ENCODE measurements at places on chromosomes 3 and 15. TPM values are rescaled to one million over a fixed set of nuclear protein-coding genes. Genes with fewer than 3 reads are reported as not detected.

DNA sequence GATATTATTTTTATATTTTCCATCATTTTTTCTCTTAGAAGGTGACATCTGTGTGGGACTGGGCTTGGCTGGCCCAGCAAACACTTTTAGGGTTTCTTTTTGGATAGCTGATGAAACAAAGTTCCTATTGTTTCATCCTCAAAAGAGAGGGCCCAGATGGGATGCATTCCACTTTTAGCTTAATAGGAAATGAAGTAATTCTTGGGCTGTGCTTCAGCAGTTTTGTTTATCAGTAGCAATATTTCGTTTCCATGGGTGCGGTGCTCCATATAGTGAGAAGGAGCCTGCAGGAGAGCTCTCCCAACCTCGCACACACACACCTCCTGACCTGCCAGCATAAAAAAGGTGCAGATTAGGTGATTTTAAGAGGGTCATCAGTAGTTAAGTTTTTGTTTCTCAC is 147.5 kb downstream of the AKAP13 start:
- DNase-seq, result peak; percentile 29

- no peak for DNase-seq
Measured at GRCh38 chr3:129379582-129380358, 48.7 kb downstream of the EFCAB12 start.

GRCh38 chr3:16550305-16550675 is 36.8 kb upstream of the RFTN1 start:
- no peak for DNase-seq

- no peak for DNase-seq
Measured at GRCh38 chr3:3689601-3690375, 109.4 kb upstream of the LRRN1 start.

GRCh38 chr3:175107231-175107630 is 248.1 kb downstream of the NAALADL2 start:
- DNase-seq, result no peak

GRCh38 chr3:156691920-156692319 is 17.5 kb downstream of the TIPARP start:
- no peak for DNase-seq

DNA sequence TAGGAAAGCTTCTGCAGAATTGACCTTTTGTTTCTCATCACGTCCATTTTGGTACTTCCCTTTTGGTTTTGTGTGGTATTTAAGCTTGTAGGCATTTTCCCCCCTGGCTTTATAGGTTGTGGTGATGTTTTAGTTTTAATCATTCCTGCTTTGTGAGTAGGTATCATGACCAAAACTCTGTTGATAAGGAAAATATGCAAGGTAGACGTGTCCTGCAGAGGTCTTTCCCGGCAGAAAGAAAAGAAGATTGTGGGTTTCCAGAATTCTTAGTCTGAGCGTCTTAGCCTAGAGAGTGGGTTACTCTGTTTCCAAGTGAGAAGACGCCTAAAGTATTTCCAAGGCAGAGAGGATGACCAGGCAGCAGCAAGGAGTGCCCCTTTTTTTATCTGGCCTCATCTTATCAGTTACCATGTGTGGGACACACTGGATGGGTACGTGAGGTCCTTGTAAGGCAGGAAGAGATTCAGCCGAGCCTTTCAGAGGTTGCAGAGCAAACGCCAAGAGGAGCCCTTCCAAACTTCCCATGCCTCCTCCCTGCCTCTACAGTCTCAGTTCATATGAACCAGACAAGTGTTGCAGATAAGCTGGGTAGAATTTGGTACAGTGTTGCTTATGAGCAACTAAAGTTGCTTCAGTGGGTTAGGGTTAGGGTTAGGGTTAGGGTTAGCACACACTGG is 58.8 kb downstream of the ARNT2 start:
- DNase-seq, result no peak

GRCh38 chr3:57951066-57951882 is 56.9 kb upstream of the FLNB start:
- DNase-seq, result peak; percentile 85

DNA sequence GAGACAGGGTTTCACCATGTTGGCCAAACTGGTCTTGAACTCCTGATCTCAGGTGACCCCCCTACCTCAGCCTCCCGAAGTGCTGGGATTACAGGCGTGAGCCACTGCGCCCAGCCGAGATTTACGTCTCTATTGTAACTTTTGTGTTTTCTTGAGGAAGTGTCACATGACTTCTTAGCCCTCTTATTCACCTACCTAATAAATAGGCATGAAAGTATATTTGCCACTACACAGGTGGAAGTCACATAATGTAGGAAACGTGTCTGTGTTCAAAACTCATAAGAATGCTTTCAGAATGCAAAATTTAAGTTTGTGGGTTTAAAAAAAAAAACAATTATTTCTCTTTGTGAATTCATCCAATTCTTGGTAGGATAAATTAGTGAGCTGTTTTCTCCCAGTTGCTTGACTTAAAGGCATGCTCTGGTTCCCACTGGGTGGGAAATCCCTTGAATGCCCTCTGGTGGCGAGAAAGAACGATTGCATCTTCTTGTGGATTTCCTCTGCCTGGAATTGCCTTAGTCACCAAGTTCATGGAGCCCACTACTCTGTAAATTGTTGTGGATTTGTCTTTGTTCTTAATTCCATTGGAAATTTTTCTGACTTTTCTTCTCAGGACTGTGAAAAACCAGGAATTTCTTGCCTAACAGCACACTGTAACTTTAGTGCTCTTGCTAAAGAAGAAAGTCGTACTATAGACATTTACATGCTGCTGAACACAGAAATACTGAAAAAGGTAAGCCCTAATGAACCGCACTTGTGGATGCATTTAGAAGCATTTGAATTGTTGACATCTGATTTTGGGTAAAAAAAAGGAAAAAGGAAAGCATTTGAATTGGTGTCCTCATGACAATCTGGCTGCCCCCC is 82.2 kb upstream of the CTDSPL start:
- no peak for DNase-seq

DNA sequence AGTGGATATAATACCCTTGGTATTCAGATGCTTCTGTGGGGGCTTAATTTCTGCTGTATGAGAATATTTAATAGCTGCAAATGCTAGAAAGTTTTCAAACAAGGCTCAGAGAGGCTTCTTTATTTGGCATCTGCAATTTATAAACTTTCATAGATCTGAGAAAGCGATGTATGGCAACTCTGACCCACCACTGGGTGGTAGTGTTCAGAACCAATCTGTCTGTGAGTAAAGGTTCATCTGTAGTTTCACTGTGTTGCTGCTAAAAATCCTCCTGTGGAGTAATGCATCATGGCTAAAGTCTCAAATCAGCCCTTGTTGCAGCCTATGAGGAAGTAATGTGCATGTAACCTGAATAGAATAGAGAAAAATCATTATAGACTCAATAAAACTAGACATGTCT is 47.4 kb downstream of the CLSTN2 start:
- DNase-seq, result no peak

GRCh38 chr15:60471314-60471713 is 7.6 kb downstream of the ICE2 start:
- DNase-seq, result no peak

DNA sequence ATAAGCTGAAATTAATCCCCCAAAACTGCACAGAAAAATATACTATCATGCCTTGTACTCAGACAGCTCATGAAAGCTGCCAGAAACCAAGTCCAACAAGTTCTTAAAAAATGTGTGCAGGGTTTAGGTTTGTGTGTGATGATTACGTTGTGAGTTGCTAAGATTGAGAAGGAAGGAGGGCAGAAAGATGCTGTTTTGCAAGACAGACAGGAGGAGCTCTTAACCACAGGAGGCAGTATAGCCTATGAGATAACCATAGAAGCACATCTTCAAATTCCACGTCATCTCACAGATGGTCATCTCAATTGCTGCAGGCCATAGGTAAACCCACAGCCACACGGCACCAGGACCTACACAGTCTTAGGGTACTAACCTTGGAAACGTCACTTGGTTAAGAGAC is 191.9 kb downstream of the STT3B start:
- DNase-seq, result no peak

DNA sequence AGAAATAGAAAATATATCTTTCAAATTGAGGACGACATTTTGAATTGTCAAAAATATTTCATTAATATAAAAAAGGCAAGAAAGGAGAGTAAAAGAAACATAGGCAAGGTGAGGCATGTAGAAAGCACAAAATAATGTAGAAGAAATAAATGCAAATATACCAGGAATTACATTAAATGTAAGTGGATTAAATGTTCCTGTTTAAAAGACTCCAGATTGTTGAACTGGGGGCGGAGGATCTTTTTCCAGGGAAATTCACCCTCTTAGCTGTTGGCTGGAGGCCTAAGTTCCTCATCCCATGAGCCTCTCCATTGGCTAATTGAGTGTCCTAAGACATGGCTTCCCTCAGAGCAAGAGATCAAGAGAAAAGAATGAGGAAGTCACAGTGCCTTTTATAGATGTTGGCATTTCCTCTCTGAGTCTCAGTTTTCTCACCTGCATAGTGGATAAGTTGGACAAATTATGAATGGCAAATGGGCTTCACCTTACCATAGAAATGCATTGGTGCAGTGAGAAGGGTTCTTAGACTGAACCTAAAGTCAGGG is 147.4 kb upstream of the SMAD3 start:
- DNase-seq, result no peak

GRCh38 chr3:10157031-10157430 is 7.7 kb upstream of the IRAK2 start:
- no peak for DNase-seq

DNA sequence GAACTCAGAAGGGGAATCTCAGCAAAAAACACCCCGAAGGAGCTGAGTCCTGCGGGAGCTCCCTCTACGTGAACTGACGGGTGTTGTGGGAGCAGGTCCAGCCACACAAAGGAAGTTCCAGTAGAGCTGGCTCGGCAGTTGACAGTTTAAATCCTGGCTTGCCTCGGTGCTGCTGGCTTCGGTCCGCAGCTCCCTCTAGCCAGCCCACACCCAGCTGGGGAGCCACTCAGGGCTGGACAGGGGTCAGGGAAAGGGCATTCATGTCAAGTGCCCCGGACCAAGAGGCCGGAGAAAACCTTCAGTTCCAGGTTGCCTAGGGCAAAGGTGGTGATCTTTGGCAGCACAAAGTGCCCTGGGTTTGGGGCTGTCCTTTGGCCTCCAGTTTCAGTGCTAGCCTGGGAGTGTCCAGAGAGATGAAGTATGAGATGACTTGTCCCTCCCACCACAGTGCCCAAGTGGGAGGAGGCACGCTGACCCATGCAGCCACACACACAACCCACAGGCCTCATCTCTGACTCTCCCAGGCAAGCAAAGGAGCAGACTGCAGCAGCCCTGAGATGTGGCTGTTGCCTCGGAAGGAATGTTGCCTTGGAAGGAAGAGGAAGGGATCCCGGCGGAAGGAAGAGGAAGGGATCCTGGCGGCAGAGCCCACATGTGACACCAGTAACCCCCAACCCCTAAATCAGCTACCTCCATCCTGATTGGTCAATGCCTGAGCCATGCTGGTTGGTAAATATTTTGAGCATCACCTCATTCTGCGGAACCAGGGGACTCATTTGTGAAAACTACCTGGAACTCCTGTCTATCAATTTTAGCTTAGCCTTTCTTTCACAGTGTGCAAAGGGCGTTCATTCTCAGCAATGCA is 13.9 kb upstream of the ANPEP start:
- peak; percentile 64 for DNase-seq

The PTPRG gene
- total RNA-seq, result 37.6 TPM

The LMCD1 gene
- total RNA-seq, result 52.9 TPM

The SHC4 gene
- total RNA-seq, result 1.8 TPM

The CTXN2 gene
- total RNA-seq, result not detected

The CD80 gene
- total RNA-seq, result 0.10 TPM

The FBXL2 gene
- total RNA-seq, result 1.9 TPM

The SLC6A1 gene
- 1.2 TPM for total RNA-seq

The NUP210 gene
- total RNA-seq, result 2.8 TPM

The FSD2 gene
- 47.7 TPM for total RNA-seq

The NPAP1 gene
- total RNA-seq, result not detected

The SCN11A gene
- not detected for total RNA-seq

The TMIE gene
- total RNA-seq, result 0.91 TPM

The PLSCR5 gene
- total RNA-seq, result not detected

The MESP2 gene
- total RNA-seq, result 0.56 TPM

All from left cardiac atrium (tissue), 4 donors.